HTR-8/SVneo (cell line): ENCODE measurements at places on chromosomes 1 and 21.

- no peak for DNase-seq
These were observed 93.4 kb upstream of the SOD1 start for GRCh38 chr21:31566064-31566463.

GRCh38 chr1:181397845-181398244 is 85.5 kb upstream of the CACNA1E start:
- DNase-seq = no peak

DNA sequence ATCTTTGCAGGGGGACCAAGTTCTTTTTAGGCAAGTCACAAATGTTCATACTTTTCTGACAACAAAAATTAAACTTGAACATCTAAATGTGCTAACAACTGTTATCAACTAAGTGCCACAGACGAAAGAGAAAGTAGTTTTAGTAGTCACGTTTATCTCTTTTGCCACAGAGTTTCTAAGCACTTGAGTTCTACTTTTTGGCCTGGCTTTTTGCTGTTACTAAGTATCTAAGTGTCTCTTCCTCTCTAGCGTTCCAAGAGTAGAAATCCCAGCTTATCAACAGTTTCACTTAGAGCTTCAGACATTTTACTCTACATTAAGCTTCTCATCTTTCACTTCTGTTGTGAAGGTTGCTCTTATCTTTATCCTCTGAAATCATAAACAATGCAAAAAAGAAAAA is 34.2 kb downstream of the GATAD2B start:
- no peak for DNase-seq

DNA sequence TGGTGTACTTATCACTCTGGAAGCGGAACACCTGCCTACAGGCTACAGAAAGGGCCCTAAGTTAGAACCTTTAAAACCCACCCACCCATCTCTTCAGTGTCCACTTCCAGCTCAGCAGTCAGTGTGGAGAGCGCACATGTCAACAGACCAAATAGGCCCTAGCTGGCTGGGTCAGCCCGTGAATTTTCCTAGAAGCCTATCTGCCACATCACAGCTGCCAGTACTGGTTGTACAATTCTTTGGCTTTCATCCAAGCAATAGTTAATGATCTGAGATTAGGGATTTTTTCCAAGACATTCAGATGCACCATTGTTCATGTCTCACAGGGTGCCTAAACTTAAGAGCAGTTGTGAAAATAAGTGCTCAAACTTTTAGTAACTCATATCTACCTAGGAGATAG is 197.1 kb downstream of the KCNK2 start:
- no peak for DNase-seq

DNA sequence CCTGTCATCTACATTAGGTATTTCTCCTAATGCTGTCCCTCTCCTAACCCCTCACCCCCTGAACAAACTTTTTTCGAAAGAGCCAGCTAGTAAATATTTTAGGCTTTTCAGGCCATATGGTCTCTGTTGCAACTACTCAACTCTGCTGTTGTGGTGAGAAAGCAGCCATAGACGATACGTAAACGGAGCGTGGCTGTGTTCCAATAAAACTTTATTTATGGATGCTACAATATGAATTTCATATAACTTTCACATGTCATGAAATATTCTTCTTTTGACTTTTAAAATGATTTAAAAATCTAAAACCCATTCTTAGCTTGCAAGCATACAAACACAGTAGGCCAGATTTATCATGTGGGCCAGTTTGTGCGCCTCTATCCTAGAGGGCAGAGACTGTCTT is 11.2 kb upstream of the RPS6KA1 start:
- no peak for DNase-seq

- DNase-seq = no peak
These were observed 5.7 kb upstream of the ARID1A start for GRCh38 chr1:26690157-26690556.

DNA sequence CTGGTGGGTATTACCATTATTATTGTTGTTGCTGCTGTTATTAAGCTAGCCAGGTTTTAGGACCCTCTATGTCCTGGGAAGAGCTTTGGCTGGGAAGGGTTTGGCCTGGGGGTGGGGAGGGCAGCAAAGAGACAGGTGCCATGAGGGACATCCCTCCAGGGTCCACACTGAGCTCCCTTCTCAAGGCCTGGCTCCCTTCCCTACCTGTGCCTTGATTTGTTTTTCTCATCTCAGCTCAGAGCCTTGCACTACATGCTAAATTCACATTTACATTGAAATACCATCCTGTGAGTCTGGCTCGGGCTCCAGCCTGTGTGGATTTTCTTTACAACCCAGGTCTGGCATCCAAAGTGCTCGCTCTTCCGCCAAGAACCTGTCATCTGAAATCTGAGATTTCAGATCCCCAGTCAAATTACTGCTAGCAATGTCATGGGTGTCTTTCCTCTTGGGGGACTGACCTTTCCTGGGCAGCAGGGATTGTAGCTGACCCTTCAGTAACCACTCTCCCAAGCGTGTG is 536.3 kb downstream of the PTPRU start:
- no peak for DNase-seq

DNA sequence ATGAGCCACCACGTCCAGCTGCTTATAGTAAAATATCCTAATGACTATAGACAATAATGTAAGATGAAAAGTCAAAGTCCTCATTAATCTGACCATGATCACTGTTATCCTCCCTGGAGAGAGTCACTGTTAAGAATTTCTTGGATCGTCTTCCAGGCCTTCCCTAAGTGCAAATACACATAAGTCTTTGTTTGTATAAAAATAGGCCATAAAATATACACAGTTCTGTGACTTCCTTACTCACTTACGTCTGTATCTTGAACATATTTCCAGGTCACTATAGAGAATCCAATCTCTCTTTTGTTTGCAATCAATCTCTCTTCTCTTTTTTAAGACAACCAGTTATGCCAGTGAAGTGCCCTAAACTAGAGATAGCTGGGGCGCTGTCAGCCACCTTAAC is 89.1 kb upstream of the LYST start:
- DNase-seq = no peak

GRCh38 chr1:59333626-59334277 is 36.9 kb downstream of the FGGY start:
- no peak for DNase-seq

- DNase-seq = no peak
These were observed 5.6 kb downstream of the PTPRF start for GRCh38 chr1:43536196-43536863.

DNA sequence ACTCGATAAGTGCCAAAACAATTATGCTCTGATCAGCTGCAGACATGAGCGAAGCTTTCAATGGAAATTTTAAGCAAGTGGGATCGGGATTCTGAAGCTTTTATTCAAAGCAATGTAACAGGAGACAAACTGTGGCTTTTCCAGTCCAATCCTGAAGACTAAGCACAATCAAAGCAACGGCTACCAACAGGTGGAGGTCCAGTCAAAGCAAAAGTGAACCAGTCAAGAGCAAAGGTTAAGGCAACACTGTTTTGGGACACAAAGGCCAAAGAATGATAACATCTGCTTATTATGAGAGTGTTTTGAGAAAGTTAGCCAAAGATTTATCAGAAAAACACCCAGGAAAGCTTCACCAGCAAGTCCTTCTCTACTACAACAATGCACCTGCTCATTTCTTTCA is 170.1 kb downstream of the SEC16B start:
- no peak for DNase-seq

DNA sequence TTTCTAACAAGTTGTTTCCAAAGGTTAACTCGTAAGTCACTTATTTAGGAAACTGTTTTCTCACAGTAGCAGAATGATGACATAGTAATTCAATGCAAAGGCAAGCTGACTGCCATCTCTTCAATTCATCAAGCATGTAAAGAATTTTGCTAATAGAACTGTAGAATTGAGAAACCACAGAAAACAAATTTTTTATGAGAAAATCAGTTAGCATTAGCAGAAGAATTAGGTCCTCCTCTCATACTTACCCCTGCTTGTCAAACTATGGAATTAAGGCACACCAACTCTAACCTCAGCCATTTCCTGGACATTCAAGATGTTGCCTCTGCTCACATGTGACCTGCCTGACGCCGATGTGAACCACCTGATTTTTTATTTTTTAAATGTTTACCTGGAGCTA is 115.2 kb downstream of the LRRC40 start:
- no peak for DNase-seq

DNA sequence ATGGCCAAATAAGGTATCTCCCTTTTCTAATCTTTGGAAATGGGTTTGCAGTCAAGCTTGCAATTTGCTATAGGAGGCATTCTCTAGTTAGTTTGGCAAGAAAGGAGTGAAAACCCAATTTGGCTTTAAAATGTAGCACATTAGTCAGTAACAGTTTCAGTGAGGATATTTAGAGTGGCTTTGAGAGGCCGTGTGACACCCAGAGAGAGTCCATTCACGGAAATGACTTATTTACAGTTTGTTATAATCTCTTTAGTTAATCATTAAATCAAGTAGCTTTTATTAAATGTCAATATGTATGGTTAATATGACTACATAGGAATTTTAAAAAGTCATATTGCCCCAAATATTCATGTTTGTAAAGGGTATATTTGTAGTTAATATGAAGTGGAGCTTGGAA is 9.6 kb downstream of the ZBTB18 start:
- DNase-seq = no peak

DNA sequence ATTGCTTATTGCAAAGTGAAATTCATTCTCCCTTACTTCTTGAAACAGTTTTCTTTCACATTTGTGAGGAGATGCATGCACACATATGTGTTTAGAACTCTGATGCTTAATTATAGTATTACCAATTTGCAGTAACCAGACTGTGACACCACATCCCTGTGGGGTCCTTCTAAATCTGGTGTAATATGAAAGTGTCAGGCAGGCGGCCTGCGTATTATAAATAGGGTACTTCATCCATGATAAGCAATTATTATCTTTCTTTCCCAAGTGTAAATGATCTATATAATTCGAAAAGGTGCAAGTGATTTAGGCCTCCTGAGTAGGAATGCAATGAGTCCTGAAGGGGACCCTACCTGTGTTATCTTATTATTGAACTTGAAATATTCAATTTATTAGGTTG is 876 bp downstream of the EFCAB7 start:
- DNase-seq = no peak

- no peak for DNase-seq
These were observed 4.2 kb downstream of the SDC3 start for GRCh38 chr1:30904191-30904961.

DNA sequence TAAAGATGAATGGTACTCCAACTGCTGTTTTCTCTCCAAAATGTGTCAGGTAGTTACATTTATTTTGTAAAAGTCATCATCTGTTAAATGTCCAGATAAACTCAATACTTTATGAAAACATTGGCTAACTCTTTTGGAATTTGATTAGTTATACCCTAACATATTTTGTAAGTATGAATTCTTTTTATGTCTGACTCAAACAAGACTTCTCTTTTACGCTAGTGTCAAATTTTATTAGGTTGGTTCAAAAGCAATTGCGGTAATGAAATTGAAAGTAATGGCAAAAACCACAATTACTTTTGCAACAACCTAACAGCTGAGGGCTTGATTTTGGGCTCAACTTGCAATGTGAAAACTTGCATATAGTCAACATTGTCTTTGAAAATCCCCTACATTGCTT is 41.0 kb upstream of the USP25 start:
- DNase-seq = no peak

DNA sequence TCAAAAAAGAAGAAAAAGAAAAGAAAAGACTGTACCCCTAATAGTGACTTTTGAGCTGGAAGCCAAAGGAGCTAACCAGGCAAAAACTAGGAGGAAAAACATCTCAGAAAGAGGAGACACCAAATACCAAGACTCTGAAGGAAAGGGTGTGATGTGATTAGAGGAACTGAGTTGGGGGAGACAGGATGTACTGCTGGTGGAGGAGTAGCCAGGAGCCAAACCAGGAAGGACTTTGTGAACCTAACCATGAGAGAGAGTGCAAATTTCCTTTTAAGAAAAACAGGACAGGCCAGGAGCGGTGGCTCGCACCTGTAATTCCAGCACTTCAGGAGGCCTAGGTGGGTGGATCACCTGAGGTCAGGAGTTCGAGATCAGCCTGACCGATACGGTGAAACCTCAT is 4.1 kb upstream of the RBP7 start:
- no peak for DNase-seq

- no peak for DNase-seq
These were observed 78.2 kb downstream of the MACF1 start for GRCh38 chr1:39282537-39283216.

DNA sequence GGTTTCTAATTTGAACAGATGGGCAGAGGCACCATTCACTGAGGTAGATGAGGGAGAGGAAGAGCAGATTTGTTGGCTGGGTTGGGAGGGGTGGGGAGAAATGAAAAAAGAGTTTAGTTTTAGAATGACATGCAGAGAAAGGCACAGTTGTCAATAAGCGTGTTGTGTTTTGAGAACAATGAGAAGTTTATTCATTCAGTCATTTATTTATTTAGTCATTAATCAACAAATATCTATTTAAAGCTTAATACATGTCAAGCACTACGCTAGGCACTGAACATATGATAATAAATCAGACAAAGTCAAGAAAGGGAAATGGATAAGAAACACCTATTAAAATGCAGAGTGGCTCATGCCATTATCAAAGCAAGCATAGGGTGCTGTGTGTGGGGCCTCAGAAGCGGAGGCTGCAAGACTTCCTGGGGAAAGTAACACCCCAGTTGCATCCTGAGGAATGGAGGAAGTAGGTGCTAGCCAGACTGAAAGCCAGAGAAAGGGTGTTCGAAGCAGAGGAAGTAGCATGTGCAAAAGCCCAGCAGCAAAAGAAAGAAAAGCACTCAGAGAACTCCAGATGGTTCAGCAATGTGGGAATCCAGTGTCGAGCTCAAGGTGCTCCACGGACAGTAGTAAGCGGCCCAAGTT is 114.1 kb downstream of the RNF220 start:
- DNase-seq = no peak

- no peak for DNase-seq
These were observed 134.1 kb upstream of the KRTAP19-8 start for GRCh38 chr21:31172328-31172727.
